ENCODE measurements at places on chromosomes 5 and 9.

- no peak for DNase-seq
These were observed 555.8 kb upstream of the TLE4 start for GRCh38 chr9:79015951-79016350.

- DNase-seq: peak; percentile 66
These were observed 17.8 kb downstream of the NANS start for GRCh38 chr9:98074115-98074990.

DNA sequence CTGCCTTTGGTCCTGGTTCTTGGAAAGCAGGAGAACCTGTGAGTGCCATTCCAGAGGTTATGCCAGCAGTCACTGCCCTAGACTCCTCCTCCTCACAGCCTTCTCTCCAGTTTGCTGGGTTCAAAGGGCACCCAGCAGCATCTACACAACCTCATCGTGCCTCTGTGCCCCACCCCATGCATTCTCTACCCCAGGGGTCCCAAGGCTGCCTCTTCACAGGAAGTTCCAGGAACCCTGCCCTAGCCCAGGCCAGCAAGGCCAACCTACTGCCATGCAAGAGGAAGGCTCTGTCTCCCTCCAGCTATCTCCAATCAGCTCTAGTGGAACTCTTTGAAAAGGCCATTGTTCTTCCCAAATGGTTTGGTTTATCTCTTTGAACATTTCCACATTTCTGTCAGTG is 21.2 kb downstream of the ENC1 start:
- DNase-seq: no peak

DNA sequence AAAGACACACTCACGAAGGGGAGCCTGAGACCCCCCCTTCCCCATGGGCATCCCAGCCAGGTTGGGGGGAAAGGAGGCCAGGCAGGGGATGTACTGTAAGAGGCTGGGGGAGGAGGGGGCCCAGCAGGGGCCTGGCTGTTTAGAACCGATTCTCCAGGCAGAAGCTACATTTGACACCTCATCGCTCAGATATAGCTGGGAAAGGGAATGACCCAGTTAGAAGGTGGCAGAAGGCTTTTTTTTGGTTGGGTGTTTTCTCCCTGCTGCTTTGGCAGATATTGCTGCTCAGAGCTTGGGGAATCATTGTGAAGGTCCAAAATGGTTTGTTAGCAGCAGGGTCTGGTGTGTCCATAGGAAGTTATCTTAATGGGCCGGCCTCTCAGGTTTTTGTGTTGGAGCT is 6.0 kb downstream of the CDX1 start:
- DNase-seq: no peak

GRCh38 chr9:88628811-88629210 is 93.8 kb downstream of the NXNL2 start:
- DNase-seq: no peak

GRCh38 chr9:19397845-19398244 is 11.0 kb upstream of the ACER2 start:
- DNase-seq: no peak

DNA sequence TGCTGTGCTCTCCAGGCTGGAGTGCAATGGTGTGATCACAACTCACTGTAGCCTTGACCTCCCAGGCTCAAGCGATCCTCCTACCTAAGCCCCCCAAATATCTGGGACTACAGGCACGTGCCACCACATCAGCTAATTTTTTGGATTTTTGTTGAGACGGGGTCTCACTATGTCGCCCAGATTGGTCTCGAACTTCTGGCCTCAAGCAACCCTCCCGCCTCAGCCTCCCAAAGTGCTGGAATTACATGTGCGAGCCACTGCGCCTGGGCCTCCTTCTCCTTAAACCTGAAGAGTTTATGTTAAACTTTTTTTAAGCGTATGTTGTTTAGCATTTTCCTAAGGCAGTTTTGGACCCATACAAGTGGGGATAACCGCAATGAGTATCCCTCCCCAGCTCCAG is 30.8 kb upstream of the SUSD3 start:
- DNase-seq: no peak

GRCh38 chr5:67425514-67425913 is 228.9 kb upstream of the CD180 start:
- DNase-seq: no peak

GRCh38 chr5:428754-429452 is 14.1 kb upstream of the EXOC3 start:
- DNase-seq: no peak

GRCh38 chr9:130328349-130328801 is 62.8 kb downstream of the HMCN2 start:
- DNase-seq: no peak

DNA sequence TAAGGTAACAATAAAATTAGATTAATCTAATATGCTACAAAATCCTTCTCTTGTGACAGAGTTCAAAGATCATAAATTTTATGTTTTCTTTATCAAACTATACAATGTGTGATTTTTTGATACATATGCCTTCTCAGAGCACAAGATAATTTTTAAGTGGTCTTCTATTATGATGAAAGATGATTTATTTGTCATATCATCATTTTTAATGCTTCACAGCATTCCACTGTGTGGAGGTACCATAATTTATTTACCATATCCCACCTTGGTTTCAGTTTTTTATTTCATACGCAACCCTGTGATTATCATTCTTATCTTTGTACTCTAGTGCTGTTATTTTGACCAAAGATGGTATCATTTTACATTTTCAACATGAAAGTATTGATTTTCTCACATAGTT is 41.7 kb downstream of the POLK start:
- DNase-seq: no peak

DNA sequence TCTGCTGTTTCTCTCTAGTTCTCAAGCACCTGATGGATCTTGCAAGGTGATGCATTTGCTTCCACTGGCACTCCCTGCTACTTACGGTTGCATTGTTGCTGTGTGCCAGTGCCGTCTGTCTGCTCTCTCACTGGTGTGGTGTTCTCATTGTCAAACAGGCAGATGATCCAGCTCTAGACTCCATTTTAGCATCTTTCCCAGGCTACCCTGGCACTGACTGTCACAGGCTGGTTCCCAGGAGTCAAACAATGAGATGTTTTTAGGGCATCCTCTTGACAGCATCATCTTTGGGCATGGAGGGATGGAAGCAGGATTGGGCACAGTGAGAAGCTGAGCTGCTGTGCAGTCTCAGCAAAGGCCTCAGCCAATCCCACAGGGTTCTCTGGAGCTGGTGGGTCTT is 12.9 kb downstream of the MTRR start:
- DNase-seq: no peak

- DNase-seq: peak; percentile 65
These were observed 23.9 kb downstream of the PIK3R1 start for GRCh38 chr5:68239487-68239886.

DNA sequence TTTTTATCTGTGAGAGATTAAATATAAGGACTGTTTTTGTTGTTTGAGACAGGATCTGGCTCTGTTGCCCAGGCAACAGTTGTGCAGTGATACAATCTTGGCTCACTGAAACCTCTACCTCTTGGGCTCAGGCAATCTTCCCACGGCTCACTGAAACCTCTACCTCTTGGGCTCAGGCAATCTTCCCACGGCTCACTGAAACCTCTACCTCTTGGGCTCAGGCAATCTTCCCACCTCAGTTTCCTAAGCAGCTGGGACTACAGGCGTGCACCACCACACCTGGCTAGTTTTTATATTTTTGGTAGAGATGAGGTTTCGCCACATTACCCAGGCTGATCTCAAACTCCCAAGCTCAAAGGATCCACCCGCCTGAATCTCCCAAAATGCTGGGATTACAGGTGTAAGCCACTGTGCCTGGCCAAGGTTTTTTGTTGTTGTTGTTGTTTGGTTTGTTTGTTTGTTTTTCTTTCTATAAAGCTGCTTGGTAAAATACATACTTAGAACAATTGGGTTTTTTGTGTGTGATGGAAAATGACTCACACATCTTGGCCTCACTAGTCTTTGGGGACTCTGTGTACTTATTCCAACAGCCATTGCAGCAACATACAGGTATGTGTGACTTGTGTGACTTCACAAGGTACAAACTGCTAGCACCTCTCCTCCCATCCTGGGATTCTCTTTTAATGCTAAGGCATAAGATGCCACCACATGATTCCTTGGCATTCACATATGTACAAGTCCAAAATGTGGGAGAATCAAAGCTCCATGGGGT is 36.5 kb upstream of the RASA1 start:
- DNase-seq: no peak

DNA sequence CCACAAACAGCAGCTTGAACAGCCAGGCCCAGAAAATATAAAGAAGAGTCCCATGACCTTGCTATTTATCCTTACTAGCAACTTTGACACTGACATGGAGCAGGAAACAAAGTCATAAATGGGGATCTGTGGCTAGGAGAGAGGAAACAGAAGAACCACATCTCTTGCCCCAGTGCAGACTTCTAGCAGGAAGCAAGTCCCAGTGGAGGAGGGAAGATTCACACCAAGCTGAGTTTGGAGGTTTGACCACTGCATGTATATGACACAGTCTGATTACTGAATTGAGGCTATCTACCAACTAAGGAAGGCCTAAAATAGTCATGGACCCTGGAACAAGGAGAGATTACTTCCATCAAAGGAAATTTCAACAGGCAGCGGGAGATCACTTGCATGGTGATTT is 51.4 kb downstream of the CDH6 start:
- DNase-seq: no peak

GRCh38 chr5:105898183-105898582 is 1772.6 kb downstream of the EFNA5 start:
- no peak for DNase-seq

GRCh38 chr9:127159949-127160610 is 37.6 kb upstream of the ANGPTL2 start:
- no peak for DNase-seq

DNA sequence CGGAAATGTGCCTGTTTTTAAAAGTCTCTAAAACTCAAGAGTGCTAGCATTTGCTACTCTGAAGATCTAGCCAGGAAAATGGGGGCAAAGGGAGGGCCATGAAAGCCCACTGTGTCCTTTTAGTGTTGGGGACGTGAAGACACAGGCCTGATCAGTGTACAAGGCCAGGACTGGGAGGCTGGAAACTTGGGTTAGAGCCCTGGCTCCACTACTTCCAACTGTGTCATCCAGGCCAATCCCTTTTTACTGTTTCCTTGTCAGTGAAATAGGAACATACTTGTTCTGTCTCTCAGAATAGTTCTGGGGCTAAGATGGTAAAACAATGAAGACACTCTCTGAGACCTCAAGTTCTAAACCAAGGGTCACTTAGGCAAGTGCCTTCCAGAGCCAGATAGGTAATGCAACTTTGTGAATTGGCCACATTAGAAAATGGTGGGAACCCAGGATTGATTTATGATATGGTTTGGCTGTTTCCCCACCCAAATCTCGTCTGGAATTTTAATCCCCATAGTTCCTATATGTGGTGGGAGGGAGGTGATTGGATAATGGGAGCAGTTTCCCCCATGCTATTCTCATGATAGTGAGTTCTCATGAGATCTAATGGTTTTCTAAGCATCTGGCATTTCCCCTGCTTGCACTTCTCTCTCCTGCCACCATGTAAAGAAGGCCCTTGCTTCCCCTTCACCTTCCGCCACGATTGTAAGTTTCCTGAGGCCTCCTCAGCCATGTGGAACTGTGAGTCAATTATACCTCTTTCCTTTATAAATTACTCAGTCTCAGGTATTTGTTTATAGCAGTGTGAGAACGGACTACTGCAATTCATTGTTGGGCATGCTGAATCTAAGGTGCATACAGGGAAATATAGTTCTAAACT is 30.4 kb upstream of the B4GALT1 start:
- no peak for DNase-seq

DNA sequence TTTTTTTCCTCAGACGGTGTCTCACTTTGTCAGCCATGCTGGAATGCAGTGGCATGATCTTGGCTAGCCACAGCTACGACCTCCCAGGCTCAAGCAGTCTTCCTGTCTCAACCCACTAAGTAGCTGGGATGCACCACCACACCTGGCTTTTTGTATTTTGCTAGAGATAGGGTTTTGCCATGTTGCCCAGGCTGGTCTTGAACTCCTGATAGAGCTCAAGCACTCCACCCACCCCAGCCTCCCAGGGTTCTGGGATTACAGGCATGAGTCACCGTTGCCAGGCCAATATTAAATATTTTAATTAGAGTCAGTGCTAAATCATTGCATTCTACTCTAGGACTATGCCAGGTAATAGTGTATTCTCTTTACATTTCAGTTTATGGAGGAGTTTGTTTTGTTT is 41.5 kb downstream of the UBE2R2 start:
- DNase-seq: no peak

DNA sequence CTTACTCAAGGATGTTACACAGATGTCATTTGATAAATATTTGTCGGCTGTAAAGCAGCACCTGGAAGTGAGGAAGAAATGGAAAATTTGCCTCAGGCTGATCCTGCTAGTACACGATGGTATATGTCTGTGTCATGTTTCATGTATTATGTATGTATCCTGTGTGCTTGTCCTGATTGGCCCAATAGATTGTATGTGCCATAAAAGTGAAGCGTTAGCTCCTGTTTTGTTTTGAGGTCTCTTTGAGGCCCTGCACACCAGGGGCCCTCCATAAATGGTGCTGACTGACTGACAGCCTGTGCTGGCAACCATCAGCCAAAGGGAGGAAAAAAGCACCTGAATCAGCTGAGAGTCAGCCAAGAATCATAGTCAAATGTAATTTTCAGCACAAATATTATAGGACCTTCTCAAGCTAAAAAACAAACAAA is 11.8 kb upstream of the LNPEP start:
- no peak for DNase-seq

GRCh38 chr9:134712926-134713325 is 71.3 kb downstream of the COL5A1 start:
- no peak for DNase-seq

GRCh38 chr5:157286761-157287211 is 20.9 kb downstream of the CYFIP2 start:
- DNase-seq: no peak

DNA sequence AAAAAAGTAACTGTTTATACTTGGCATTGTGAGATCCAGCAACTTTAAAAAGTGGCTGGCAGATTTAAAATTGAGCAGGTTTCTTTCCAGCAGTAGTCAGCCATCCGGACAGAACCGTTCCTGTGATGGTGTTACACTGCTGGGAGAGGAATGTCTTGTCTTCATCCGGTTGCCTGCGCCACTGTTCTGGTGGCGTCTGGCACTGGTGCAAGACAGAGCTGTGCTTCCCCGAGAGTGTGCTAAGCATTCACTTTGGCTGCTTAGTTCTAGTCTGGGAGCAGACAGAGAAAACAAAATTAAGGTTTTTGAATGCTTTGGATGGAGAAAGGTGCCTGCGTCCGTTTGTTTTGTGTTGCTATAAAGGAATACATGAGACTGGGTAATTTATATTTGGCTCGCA is 35.5 kb upstream of the CREBRF start:
- no peak for DNase-seq

GRCh38 chr9:93057703-93058354 is 672 bp upstream of the SUSD3 start:
- DNase-seq: no peak

DNA sequence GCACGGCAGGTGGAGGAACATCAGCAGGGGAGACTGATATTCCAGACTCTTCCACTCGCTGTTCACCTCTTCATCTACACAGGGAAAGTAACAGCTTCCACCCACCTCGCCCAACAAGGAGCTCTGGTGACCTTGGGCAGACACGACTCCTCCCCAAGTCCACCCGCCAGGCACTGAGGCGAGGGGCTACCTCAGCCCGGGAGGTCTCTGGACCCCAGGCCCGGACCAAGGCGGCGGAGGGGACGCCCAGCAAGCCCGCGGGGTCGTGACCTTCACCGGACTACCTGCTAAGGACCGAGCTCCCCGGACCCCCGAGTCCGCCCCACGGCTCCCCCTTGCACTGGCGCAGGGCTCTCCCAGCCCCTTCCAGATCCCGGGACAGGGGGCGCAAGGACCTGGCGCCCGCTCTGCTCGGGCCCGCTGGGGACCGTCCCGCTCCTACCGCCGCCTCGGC is 70.2 kb upstream of the LPCAT1 start:
- no peak for DNase-seq

GRCh38 chr9:122364783-122365150 is 6.1 kb upstream of the PTGS1 start:
- DNase-seq: no peak

GRCh38 chr9:80954521-80954920 is 734.8 kb downstream of the TLE1 start:
- DNase-seq: no peak

Measured in T-helper 9 cell (primary cell).